Foreskin keratinocyte (primary cell): ENCODE measurements at places on chromosomes 3 and 15. TPM values are rescaled to one million over a fixed set of nuclear protein-coding genes. Genes with fewer than 3 reads are reported as not detected.

The ITIH1 gene
- not detected in 2 replicates for total RNA-seq

The TEX55 gene
- total RNA-seq: not detected in 2 replicates

The IL17RD gene
- 1.7 and 1.9 TPM in 2 replicates for total RNA-seq

The PRR20G gene
- not detected in 2 replicates for total RNA-seq

The SPINK8 gene
- total RNA-seq: not detected in 2 replicates

The CCDC80 gene
- 24.5 and 25.0 TPM in 2 replicates for total RNA-seq

The LRRC2 gene
- 0.68 and 1.4 TPM in 2 replicates for total RNA-seq

The ISLR gene
- total RNA-seq: not detected in 2 replicates

The EPHB1 gene
- total RNA-seq: 0.07 and 0.17 TPM in 2 replicates

The C3orf70 gene
- under 0.01 TPM in 1 of 2 replicates, not detected in the other for total RNA-seq

The OR4M2 gene
- not detected in 2 replicates for total RNA-seq

The WDR93 gene
- total RNA-seq: not detected in 2 replicates

The TNNC1 gene
- total RNA-seq: not detected in 2 replicates

The ADIPOQ gene
- total RNA-seq: not detected in 2 replicates

The IMPG2 gene
- 0.03 and 0.04 TPM in 2 replicates for total RNA-seq

The KBTBD13 gene
- not detected in 2 replicates for total RNA-seq

The CPB1 gene
- total RNA-seq: not detected in 2 replicates

The DUOXA1 gene
- total RNA-seq: 7.0 and 9.8 TPM in 2 replicates

The COL8A1 gene
- total RNA-seq: 33.9 and 211 TPM in 2 replicates

The RUVBL1 gene
- total RNA-seq: 98.5 and 114 TPM in 2 replicates

The TM4SF1 gene
- total RNA-seq: 79.5 and 87.6 TPM in 2 replicates

The GOLGA6L9 gene
- total RNA-seq: 2.5 and 3.8 TPM in 2 replicates

The SLC38A3 gene
- total RNA-seq: not detected in 2 replicates

The CFAP92 gene
- 0.28 and 0.41 TPM in 2 replicates for total RNA-seq

The SI gene
- total RNA-seq: not detected in 2 replicates
